ENCODE measurements at places on chromosomes 2 and 18.

DNA sequence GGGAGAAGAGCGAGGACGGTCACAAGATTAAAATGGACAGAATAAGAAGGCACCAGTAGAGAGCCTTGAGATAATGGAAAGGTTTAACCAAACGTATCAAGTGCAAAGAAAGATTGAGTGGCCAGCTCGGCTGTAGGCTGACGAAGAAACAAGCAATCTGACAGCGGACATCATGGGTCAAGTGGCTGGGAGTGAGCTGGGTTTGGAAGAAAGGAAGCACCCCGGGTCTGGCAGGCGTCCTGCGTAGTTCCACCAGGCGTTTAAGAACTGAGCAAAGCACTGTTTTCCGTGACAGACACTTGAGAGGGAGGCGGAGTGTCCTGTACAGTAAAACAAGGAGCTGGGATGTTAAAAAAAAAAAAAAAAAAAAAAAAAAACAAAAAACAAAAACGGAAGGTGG lies 27.1 kb downstream of the DAPL1 start:
- no peak for DNase-seq

DNA sequence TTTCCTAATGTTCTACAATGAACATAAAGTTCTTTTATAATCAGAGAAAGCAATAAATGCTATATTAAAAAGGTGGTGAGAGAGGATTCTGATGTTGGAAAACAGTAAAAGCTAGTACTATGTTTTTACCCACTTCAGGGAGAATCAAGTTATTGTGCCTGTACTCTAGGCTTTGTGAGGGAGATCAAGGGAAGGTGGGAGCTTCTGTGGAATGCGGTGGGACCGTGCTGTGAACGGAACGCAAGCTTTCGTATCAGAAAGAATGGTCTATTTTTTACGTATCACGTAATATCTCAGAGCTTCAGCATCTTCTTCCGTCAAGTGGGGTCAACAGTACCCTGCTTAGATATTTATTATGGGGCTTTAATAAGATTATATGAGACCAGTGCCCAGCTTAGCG lies 193.2 kb downstream of the CLIP4 start:
- DNase-seq, result no peak

GRCh38 chr2:158539176-158540005 lies 82.6 kb downstream of the PKP4 start:
- DNase-seq, result peak; percentile 83

GRCh38 chr2:46275995-46276394 lies 21.2 kb upstream of the EPAS1 start:
- no peak for DNase-seq

DNA sequence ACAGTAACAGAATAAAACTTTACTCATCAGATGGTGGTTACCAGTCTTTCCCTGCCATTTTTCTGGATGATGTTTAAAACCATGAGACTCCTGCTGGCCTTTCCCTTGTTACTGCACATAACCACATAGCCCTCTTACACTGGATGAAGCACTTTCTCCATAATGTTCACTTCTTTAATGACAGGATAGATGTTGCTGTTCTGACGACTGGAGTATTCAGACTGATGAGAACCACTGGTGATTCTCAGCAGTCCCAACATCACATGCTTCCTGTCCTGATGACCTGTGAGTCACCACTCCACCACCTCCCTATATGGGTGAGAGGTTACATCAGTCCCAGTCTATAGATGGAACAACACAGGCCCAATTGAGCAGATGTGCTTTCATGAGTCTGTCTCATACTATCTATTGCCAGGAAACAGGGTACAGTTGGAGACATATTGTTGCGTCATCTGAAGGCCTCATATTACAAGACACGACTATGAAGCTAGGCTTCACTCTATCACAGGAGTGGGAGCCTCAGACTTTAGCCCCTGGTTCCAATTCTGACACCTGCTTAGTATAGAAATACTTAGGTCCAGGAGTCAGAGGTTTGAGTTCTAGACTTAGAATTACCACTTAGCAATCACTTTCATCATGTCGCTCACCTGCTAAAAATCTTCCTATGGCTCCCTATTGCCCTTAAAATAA lies 145.7 kb upstream of the KLF7 start:
- no peak for DNase-seq

- DNase-seq, result no peak
These were observed 97.3 kb downstream of the CD8B2 start for GRCh38 chr2:106584304-106584954.

DNA sequence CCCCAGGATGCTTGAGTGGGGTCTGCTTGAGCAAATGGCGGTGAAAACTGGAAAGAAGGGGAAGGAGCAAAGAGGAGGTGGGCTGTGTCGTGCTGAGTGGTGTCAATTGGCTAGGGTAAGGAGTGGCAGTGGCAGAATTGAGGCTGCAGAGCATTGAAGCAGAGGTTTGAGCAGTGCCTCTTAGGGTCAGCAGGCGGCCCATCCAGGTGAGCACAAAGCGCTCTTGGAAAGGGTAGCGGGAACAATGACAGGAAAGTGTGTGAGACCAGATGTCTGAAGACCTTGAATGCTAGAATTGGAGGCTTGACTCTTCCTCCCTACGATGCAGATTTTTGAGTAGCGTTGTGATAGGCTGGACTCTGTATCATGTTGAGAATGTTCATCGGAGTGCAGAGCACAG lies 39.3 kb upstream of the IL1R1 start:
- DNase-seq, result no peak

DNA sequence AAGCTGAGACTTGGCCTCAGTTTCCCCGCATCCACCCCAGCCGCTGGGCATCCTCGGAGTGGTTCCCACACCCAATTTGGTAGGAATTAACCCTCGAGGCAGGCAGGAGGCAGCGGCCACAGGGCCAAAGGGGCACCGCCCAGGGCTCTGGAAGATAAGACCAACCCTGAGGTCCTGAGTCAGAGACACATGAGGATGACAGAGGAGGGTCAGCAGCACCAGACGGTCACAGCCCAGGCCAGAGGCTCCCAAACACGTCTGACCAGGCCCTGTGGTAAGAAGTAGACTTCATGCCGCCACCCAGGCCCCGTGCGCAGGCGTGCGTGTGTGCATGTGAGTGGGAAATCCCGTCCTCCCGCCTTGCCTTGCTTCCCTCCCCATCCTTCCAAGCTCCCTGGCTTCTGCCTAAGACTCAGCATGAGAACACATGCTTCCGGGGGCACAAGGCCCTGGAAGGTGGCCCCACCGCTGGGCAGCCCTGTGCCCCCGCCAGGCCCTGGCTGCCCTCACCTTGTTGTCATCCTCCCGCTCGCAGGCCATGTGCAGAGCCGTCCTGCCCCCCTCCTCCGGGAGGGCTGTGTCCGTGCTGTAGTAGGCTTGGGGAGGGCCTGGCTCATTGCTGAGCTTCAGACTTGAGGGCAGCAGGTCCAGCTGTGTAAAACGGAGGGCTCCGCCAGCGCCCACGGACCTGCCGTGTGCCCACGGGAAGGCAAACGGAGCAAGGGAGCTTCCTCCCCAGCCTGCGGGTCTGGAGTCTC lies 46.3 kb downstream of the ANKMY1 start:
- no peak for DNase-seq

- DNase-seq, result no peak
These were observed 1.3 kb downstream of the OSBPL6 start for GRCh38 chr2:178195390-178196166.

DNA sequence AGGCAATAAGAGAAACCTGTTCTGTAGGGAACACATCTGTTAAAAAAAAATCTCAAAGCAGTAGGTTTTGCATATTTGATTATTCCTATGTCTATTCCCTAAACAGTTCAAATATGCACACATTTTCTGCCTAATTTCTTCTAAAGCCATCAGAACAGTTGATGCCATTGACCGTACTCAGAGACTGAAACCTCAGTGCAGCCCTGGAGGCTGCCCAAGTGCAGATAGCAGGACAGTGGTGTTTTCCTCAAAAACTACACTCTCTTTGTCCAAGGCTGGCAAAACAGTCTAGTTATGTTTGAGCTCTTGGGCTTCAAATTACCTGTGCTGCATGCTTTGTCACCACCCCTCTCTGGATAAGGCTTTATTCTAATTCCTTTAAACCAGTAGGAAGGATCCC lies 23.3 kb upstream of the NFE2L2 start:
- DNase-seq, result no peak
